ENCODE measurements at places on chromosomes 2 and 18. TPM values are rescaled to one million over a fixed set of nuclear protein-coding genes. Genes with fewer than 3 reads are reported as not detected.

HOXD11 gene
- total RNA-seq: not detected

KCNS3 gene
- 48.2 TPM for total RNA-seq

INO80D gene
- total RNA-seq: 19.9 TPM

ESPNL gene
- total RNA-seq: 0.55 TPM

LYPD1 gene
- total RNA-seq: 2.5 TPM

RNASEH1 gene
- total RNA-seq: 22.8 TPM

COLEC12 gene
- 45.2 TPM for total RNA-seq

CDK5R2 gene
- total RNA-seq: not detected

ANKRD30B gene
- not detected for total RNA-seq

ELOA2 gene
- total RNA-seq: not detected

RNF125 gene
- 4.3 TPM for total RNA-seq

THAP4 gene
- 36.3 TPM for total RNA-seq

E2F6 gene
- total RNA-seq: 8.7 TPM

KLHL30 gene
- 0.96 TPM for total RNA-seq

TEX51 gene
- not detected for total RNA-seq

FTCDNL1 gene
- 3.3 TPM for total RNA-seq

REG3A gene
- total RNA-seq: not detected

IL1F10 gene
- total RNA-seq: not detected

TANK gene
- total RNA-seq: 75.7 TPM

CEP192 gene
- total RNA-seq: 22.3 TPM

EML6 gene
- total RNA-seq: 1.3 TPM
